Activated T-cell treated with anti-CD3 and anti-CD28 coated beads for 24 hours (primary cell): ENCODE measurements at places on chromosomes 12 and 14.

GRCh38 chr12:130497991-130498390 is 160.3 kb downstream of the PIWIL1 start:
- no peak for DNase-seq

DNA sequence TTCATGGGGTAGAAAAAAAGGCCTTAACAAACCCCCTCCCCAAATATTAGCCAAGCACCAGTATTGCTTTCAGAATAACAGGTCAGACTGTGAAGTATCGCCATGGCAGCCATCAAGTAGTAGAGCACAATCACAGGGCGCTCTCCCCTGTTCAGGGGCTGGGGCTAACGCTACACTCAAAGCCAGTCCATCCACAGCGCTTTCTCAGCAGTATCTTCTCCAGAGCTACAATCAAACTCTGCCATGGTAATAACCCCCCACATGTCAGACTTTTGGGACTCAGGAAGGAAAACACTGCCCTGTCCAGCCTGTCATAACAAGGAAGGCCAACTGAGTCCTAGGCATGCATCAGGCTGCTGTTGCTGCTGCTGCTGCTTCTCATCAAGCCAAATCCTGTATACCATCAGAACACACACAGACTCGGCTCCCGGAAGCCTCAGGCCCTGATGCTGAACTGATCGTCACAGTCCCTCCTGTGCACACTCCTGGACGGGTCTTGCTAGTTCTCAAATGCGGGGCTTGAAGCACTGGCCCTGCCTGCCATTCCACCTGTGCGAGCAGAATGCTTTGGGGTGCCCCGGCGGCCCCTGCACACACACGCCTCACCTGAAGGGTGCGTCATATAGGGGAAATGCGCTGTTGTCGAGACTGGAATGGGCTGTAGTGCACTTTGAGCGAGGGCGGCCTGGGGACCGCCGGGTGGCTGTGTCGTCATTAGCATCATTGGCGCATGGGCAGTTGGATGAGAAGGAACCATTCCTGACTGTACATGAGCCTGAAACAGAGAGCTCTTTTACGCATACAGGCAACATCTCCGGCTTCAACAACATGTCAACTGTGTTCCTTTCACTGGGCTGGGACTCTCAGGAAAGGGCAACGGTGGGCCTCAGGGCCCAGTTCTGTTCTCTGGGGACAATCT is 47.6 kb downstream of the SH2B3 start:
- no peak for DNase-seq

- no peak for DNase-seq
Observed at GRCh38 chr12:61846765-61847164, 413.4 kb upstream of the USP15 start.

DNA sequence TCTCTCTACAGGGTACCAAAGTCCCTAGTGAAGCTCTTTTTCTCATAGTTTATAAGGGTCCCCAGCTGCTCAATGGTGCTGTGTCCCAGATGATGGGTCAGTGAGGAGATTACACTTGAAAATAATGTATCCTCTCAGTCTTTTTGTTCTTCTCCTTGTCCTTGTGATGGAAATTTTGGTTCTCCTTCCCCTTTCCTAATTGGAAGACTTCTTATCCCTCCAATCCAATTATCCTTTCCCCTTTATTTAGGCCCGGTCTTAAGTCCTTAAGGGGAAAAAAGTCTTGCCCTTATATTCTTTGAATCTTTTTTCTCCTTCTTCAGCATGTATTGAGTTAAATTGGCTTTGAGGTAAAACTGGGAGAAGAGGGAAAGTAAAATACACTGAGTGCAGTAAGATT is 126.1 kb upstream of the PTPRQ start:
- no peak for DNase-seq

- DNase-seq = no peak
Observed at GRCh38 chr14:63940387-63940786, 87.6 kb downstream of the SYNE2 start.

GRCh38 chr14:32081901-32082300 is 4.8 kb downstream of the ARHGAP5 start:
- DNase-seq = no peak

DNA sequence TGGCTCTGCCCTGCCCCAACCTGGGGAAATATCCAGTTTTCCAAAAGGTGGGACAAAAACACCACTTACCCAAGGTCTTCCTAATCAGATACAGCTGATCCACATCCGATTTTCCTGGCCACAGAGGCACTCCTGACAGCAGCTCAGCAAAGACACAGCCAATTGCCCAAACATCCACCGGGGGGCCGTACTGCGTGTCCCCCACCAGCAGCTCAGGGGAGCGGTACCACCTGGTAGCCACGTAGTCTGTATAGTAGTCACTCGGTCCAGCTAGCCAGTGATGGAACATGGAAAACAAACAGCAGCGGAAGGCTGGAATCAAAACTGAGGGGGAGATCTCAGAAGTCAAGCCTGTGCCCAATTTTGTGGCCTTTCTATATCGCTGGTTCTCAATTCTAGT is 28.8 kb downstream of the DMAC2L start:
- DNase-seq = no peak

GRCh38 chr14:32607399-32607798 is 278.3 kb downstream of the AKAP6 start:
- DNase-seq = no peak

DNA sequence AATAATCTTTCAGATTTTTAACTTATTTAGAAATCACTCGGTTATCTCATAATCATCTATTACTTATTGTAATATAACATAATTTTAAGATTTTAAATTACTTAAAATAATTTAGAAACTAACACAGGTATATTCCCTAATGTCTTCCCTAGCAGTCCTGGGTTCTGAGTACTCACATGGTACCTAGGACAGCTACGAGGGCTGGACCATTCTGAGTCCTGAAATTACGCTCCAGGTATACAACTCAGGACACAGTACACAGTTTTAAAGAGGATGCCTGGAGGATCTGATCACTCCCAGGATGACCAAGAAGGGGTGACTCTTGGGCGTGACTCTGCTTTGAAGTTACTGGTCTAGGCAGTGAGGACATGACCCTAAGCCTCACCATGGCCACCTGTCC is 9.1 kb upstream of the RASSF8 start:
- no peak for DNase-seq

DNA sequence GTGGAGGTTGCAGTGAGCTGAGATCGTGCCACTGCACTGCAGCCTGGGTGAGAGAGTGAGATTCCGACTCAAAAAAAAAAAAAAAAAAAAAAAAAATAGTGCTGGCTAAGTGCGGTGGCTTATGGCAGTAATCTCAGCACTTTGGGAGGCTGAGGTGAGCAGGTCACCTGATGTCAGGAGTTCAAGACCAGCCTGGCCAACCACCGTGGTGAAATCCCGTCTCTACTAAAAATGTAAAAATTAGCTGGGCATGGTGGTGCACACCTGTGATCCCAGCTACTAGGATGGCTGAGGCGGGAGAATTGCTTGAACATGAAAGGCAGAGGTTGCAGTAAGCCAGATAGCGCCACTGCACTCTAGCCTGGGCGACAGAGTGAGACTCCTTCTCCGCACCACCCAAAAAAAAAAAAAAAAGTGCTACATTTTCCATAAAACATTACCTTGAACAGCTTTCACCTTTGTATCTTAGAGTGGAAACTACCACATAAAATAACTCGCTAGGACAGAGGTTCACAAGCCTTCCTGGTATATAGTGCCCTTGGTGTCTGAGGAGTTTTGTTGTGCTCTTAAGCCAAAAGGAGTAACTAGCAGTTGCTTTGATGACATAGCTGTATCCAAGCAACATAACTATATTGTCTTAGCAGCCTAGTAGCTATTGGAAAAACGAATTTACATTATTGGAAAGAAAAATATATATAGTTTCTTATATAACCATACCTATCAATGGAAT is 11.1 kb downstream of the PTGES3 start:
- DNase-seq = no peak

DNA sequence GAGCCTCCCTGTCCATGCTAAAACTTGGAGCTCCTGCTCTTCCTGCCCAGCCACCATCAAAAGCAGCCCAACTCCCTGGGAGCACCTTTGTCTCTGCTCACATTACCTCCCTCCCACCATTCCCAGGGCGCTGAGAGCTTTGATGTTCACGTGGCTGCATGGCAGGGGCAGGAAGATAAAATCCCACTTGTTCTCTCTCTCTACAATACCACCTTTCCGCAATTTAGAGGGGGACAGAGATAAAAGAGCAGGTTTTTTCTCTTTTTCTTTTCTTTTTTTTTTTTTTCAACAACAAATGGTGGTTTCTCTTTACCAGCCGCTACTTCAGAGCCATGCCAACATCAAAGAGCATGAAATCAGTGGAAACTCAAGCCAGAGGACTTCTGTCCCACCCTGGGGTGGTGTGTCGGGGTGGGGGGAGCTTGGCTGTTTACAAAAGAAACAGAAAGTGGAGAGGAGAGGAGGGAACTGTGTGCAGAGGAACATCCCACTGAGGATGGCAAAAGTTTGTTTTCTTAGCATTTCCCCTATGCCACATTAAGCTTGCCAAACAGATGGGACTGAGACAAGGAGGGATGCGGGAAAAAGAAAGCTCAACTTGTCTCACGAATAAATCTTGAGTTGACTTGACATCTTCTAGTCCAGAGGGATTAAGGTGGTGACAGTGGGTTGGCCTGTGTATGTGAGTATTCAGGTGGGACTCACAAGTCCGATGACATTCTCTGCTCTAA is 103.7 kb upstream of the NUDT4 start:
- DNase-seq = no peak

DNA sequence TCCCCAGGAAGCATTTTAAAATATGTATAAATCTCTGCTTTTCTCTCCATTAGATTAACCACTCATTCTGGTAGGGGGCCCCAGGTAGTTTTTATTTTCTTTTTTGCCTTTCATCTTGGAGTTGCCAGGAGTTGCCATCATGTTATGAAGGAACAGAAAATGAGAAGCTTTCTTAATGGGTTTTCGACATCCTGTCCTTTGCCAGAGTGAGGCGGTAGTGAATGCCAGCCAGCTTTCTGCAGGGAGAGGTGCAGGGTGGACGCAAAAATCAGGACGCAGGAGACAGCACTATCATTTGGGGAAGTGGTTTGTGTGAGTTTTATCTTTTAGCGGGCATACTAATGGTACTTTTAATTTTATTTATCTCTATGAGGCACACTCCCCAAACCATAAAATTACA is 1.7 kb downstream of the RASSF8 start:
- no peak for DNase-seq

- no peak for DNase-seq
Observed at GRCh38 chr14:105864116-105864515, 337.7 kb downstream of the TMEM121 start.

DNA sequence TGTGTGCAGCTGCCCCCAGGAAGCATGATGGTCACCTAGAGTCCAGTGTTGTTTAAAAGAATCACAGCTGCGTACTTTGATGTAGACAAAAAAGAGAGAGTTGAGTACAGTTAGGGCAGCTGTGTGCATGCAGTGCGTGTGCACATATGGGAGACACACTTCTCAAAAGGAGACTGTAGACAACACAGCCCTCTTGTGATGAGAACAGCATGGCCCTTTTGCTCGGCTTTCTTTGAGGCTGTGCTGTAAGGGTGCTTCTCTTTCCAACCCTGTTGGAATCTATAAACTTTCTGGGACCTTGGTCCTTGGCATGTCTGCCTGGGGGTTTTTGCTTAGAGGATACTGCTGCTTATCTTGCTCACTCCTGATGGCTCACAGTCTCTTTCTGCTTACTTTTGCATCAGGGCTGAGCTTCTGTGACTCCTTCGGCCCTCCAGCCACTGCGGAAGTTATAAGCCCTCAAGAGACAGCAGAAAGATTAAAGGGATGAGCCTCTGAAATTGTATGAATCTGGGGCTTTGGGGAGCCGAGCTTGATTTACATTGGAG is 102.9 kb downstream of the DYRK2 start:
- DNase-seq = no peak

- no peak for DNase-seq
Observed at GRCh38 chr12:107783406-107784376, 9.2 kb downstream of the ASCL4 start.

GRCh38 chr14:98909251-98909944 is 362.6 kb downstream of the BCL11B start:
- no peak for DNase-seq

- no peak for DNase-seq
Observed at GRCh38 chr12:44385964-44386363, 490.2 kb downstream of the NELL2 start.

GRCh38 chr12:108211157-108211556 is 82.1 kb downstream of the WSCD2 start:
- DNase-seq = no peak

- DNase-seq = no peak
Observed at GRCh38 chr12:25263594-25263993, 12.9 kb upstream of the KRAS start.

DNA sequence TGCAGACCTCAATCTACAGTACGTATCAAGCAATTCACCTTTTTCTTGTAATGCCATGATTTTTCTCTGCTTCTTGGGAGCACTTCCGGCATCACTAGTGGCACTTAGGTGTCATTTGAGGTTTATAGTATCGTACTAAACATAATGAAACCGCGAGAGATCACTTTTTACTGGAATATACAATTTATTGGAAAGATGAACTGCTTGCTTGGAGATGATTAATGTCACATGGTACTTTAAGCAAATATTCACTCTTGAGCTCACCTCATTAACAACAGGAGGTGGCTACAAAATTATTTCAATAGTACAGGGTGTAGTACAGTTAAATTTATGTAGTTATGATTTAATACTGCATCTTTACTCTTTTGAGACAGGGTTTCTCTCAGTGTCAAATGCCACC is 11.5 kb downstream of the FUT8 start:
- DNase-seq = no peak

- DNase-seq = no peak
Observed at GRCh38 chr12:62895351-62895877, 39.5 kb downstream of the PPM1H start.

DNA sequence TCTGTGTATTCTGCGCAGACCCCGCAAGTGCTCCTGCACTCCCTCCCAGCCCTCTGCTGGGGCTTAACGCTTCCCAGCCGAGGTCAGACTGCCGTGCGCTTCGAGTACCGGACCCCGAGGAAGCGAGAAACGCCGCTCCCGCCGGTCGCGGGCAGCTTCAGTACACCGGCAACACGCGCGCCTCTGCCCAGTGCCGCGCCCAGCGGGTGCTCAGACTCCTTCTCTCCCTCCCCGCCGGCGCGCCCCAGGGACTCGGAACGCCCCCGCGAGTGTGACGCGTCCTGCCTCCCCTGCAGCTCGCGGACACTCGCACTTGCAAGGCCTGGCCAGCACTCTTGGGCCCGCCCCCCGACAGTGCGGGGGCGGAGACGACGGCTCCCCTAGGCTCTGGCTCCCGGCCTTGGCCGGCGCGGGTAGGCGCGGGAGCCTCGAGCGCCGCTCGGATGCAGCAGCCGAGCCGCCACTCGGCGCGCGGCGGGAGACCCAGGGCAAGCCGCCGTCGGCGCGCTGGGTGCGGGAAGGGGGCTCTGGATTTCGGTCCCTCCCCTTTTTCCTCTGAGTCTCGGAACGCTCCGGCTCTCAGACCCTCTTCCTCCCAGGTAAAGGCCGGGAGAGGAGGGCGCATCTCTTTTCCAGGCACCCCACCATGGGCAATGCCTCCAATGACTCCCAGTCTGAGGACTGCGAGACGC is at the start of gene PTGER2:
TSS of gene PTGER2 (plus strand) at position 410 of the 692 bp plus-strand sequence. CDS start at position 647, 237 bp downstream.
- peak; percentile 64 for DNase-seq
